ENCODE measurements at places on chromosomes 1 and 21.

DNA sequence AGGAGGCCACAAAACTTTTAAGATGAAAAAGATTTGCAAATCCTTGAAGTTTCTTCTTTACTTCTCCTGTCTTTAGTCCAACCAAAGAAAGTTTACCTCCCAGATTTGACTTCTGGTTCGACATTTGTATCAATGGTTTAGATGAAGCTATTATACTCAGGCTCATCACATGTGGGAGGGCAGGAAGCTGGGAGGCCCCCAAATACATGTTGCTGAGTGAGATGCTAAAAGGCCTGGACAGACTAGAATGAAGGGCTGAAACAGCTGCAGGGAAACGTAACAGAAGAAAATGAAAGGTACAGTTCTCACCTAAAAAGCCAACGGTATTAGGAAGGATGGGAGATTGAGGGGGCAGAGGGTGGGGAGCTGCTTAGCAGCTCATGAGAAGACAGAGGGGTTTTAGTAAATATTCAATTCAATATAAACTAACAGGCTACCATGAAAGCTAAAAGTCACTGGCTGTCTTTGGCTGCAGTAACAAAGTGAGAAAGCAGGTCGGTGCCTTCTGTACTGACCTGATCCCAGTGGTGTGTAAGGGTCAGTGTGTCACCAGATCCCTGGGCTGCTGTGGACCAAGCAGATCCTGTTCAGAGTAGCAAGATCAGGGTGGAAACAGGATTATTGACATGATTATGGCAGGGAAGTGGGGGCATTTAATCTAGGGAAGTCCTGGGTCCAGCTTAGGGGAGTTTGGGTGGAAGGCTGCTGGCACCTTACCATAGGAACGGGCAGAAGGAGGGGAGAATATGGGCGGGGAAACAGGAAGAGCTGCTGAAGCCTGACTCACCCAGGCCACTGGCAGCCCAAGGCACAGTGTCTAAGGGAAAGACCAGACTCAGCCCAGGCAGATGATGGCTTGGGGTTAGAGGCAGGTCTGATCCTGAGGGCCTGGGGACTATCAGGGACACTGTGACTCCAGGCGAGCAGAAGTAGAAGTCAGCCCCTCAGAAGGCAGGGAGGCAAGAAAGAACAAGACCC is 60.4 kb downstream of the KCNN3 start:
- DNase-seq = no peak

DNA sequence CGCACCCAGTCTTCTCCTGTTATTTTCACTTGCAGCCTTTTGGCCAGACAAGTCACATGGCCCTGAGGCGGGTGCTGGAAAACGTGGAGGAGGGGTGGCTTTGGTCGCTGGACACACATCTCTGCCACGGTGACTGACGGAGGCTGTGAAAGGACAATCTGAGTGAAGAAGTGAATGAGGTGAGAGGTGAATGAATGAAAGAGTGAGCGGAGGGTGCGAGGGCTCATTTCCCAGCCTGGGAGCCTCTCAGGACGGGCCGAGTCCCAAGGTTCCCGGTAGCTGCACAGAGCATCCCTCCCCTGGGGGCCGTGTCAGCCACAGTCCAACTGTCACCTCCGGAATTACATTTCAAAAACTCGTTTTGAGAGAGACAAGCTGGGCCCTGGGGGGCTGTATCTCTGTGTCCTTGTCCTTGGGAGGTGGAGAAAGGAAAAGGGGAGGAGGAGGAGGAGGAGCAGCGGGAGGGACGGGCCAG is 89.6 kb downstream of the UBIAD1 start:
- no peak for DNase-seq

- DNase-seq = no peak
Measured at GRCh38 chr1:67285780-67286488, 21.7 kb upstream of the IL12RB2 start.

DNA sequence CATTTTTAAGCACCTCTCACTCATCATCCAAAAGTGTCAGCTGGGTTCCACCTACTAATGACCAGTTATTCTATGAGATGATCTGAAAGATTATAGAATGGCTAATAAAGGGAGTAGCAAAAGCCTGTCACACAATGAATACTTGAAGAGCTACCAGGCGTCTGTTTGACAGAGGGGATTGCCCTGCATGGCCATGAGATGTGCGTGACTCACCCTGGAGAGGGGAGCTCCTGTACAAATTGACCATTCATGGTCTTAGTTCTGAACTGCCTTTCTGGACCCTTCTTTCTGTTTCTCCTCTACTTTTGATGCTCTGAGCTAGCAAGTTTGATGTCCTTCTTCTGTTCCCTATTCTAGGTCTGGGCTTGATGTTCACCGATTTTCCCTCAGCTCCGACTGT is 85.2 kb upstream of the ABCD3 start:
- no peak for DNase-seq

GRCh38 chr1:11858613-11858967 is at the start of gene NPPB:
Gene NPPB (minus strand): TSS chr1:11858945. CDS start chr1:11858833, 112 bp downstream.
- DNase-seq = no peak

GRCh38 chr1:163296504-163297263 is 25.1 kb upstream of the NUF2 start:
- DNase-seq = no peak

- DNase-seq = peak; percentile 76
Measured at GRCh38 chr21:27570306-27570868, 603.5 kb upstream of the ADAMTS5 start.

- DNase-seq = no peak
Measured at GRCh38 chr1:222096883-222097282, 355.0 kb upstream of the DUSP10 start.

DNA sequence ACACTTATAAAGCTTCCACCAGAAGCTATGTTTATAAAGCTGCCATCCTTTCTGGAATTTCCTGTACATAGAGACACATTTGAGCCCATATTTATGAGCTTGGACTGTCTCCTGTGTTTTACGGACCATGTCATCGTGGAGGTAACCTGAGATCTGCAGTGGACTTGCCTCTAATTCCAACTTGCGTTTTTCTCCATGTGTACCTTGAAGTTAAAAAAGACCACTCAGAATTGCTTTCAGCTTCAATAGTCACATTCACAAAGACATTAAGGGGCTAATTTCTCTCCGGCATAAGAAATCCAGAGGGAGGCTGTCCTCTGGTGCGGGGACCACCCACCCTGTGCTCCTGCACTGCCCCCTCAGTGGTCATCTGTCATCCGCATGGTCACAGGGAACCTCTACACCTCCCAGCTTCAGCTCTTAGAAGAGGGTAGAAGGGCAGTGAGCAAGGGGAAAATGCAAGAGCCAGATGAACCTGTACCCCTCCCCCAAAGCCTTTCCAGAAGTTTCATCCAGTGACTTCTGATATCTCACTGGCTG is 521.4 kb upstream of the CAMK1G start:
- DNase-seq = no peak

DNA sequence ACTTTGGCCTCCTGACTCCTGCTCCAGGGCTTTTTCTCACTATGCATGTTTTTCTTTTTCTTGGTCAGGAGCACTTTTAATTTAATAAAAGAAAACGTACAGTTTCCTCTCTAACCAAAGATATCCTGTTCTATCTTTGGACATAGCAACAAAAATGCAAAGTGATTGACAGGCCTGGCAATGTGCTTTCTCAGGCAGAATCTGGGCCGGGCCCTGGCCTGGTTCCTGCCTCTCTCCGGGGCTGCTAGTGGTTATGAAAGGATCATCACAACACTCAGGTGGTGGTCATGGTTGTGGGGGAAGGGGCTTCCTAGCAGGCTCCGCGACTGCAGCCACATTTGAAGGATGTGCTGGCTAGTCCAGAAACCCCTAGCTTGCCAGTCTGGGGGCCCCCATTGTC is 85.8 kb upstream of the USP24 start:
- no peak for DNase-seq
